Skin of body (tissue), 3 donors: ENCODE measurements at places on chromosomes 5 and 9. TPM values are rescaled to one million over a fixed set of nuclear protein-coding genes. Genes with fewer than 3 reads are reported as not detected.

The PRDM9 gene
- total RNA-seq, result not detected

The SAPCD2 gene
- total RNA-seq, result 5.8 TPM

The RNF180 gene
- total RNA-seq, result 4.6 TPM

The ARL14EPL gene
- total RNA-seq, result not detected

The C9orf50 gene
- not detected for total RNA-seq

The SLC46A2 gene
- 1.2 TPM for total RNA-seq

The PCDHA13 gene
- 0.79 TPM for total RNA-seq

The PIP5KL1 gene
- total RNA-seq, result 1.2 TPM

The TMED9 gene
- 68.4 TPM for total RNA-seq

The TGFBR1 gene
- 44.2 TPM for total RNA-seq

The STK10 gene
- total RNA-seq, result 14.5 TPM

The PCDHA7 gene
- total RNA-seq, result 0.30 TPM

The CEP72 gene
- total RNA-seq, result 4.4 TPM

The PLCXD3 gene
- total RNA-seq, result 0.10 TPM

GRCh38 chr5:89343666-89344065 is 460.7 kb upstream of the MEF2C start:
- no peak for DNase-seq

DNA sequence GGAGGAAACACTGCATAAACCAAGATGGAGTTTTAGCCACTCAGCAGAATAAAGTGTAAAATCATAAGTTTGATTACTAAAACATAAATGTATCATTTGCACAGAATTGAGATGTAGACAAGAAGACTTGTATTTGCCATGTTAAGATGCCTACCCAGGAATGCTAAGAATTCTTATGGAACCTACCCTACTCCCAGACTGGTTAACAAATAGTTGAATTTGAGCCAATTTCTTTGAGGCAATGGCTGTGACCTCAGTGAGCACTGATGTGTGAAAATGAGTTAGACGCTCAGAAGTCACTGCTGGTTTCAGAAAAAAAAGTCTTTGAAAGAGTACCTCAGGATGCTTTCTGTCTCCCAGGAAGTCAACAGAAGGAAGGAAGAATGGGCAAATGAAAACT is 95.6 kb downstream of the ESM1 start:
- no peak for DNase-seq

GRCh38 chr9:87515588-87516221 is 18.0 kb downstream of the DAPK1 start:
- DNase-seq, result no peak

DNA sequence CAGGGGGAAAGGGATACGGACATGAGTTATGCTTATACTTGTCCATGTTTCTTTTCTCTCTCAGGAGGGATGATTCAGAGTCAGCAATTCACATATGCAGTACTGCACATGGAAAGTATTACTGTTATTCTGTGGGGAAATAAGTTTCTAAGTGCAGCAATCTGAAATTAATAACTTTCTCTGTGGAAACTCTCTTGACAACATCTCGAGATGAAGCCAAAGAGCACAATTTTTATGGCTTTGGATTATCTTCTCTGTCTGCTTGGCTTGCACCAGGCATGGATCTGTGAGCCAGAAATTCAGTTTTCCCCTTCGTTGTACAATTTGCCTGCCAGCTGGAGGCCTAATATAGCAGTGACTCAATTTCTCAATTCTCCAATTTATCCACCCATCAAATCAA is 2.5 kb upstream of the NDFIP1 start:
- peak; percentile 98 for DNase-seq

DNA sequence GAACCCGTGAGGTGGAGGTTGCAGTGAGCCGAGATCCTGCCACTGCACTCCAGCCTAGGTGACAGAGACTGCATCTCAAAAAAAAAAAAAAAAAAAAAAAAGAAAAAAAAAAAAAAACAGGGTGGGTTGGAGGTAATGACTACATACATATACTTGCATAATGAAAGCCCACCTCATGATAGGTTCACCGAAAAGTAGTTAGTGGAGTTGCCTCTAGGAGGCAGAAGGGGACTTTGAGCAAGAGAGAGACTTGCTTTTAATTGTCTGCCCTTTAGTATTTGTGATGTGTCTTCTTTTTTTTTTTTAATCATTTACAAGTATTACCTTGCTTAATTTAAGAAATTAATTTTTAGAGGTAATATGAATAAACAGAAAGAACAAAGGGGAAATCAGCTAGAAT is 99.8 kb downstream of the PPARGC1B start:
- no peak for DNase-seq

- DNase-seq, result no peak
These were observed 1.8 kb downstream of the PLGRKT start for GRCh38 chr9:5435912-5436311.

DNA sequence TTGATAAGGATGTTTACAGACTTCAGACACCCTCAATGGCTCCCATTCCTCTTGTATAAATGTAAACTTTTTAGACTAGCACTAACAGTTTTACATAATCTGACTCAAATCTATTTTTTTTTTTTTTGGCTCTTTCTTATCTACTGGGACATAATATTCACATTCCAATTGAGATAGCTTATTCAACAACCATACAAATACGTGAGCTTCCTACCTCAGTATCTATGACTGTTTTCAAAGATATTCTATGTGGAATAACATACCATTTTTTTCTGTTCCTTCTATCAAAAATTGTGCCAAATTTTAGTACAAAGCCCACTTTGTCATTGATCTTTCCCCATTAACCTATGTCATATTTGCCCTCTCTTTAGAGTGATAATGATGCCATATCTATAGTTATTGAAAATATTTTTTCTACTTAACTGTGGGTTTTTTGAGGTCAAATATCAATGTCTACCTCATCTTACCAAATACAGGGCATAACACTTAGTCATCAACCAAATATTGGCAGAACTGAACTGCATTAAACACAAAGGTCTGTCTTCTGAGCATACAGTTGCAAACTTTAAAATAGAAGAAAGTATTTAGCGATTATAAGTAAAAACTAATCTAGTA is 482.6 kb downstream of the PTPRD start:
- DNase-seq, result no peak

GRCh38 chr9:100669968-100670367 is 92.1 kb downstream of the CAVIN4 start:
- DNase-seq, result no peak

- no peak for DNase-seq
These were observed at the start of gene KCNT1 for GRCh38 chr9:135701959-135702721. TSS of gene KCNT1 (plus strand) at chr9:135702185. CDS start at chr9:135702259, 74 bp downstream.

DNA sequence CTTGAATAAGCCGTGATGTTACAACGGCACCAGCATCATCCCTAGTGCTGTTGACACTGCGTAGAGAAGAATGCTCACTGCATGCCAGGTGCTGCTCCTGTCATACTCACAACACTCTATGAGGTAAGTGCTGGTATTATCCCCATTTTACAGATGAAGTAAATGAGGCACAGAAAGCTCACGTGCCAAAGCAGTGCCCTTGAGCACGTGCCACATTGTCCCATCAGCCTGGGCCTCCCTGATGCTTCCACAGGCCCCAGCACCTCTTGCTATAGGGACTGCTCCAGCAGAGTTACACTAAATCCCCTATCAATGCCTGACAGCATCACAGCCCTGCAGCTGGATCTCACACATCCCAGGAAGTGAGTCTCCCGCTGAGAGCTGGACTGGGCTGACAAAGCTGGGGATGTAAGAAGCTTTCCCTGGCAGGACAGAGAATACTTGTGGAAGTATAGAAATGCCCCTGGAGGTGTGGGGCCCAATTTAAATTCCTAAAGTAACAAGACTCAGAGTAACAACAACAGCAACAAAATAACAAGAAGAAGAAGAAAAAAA is 216.1 kb downstream of the FSTL4 start:
- no peak for DNase-seq

- DNase-seq, result no peak
These were observed 93.6 kb downstream of the MCTP1 start for GRCh38 chr5:95191330-95191729.

- DNase-seq, result no peak
These were observed 386.1 kb upstream of the KIF2A start for GRCh38 chr5:61919920-61920319.

- no peak for DNase-seq
These were observed 811.7 kb upstream of the WWC1 start for GRCh38 chr5:167479779-167480178.

GRCh38 chr5:26482810-26483375 is 555.5 kb downstream of the CDH9 start:
- DNase-seq, result no peak

- no peak for DNase-seq
These were observed 79.8 kb downstream of the LMX1B start for GRCh38 chr9:126693428-126693944.

GRCh38 chr9:114867327-114867726 is 61.5 kb upstream of the TNFSF15 start:
- DNase-seq, result no peak

DNA sequence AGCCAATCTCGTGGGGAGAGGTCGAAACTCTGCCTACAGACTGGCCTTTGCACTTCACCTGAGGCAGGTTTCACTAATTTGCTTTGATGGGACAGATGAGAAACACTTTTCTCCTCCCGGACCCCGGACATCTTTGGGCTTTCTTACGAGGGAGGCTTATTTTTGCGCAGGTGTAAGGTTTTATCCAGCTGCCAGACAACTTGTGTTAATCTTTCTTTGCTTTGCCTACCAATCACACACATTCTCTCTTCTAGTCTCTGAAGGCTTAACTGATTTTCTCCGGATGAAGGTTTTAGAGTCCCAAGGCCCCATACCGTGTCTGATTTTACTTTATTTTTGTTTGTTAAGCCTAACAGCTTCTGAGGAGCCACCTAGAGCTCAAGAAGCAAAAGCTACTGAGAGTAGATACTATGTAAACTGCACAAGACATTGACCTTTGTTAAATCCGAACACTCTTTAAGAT is 436 bp upstream of the EMB start:
- DNase-seq, result no peak

DNA sequence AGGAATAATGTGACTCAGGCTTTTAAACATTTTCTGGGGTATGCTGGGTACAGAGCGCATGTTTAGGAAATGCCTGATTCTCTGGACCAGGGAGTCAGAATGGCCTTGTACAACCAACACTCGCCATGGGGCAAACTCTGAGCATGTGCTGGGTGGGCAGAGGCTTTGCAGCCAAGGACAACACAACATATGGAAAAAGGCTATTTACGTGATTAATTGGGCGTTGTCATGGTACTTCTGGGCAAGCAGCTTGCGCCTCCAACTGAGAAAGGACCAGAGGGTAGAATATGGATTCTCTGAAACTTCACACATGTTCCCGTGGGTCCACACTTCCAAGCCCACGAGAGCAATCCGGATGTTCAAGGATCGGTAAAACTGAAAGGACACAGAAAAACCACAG is 49.1 kb downstream of the NIPAL4 start:
- DNase-seq, result no peak

GRCh38 chr5:98794414-98795080 is 21.1 kb downstream of the RGMB start:
- no peak for DNase-seq

DNA sequence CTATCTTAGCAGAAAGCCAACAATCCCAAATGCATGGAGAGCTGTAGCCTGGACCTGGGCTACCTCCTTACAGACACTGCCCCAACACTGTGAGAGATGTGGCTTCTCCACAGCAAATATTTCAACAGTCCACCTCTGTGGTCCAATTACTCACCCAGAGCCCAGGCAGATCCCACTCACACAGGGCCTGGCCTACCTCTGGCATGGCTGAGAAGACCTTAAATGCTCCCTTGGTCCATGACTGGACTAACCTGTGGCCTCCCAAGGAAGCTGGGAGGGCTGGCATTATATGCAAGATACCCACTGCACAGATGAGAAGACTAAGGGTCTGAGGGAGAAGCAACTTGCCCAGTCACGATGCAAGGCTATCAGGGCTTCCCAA is 22.8 kb upstream of the SLC25A51 start:
- DNase-seq, result no peak

DNA sequence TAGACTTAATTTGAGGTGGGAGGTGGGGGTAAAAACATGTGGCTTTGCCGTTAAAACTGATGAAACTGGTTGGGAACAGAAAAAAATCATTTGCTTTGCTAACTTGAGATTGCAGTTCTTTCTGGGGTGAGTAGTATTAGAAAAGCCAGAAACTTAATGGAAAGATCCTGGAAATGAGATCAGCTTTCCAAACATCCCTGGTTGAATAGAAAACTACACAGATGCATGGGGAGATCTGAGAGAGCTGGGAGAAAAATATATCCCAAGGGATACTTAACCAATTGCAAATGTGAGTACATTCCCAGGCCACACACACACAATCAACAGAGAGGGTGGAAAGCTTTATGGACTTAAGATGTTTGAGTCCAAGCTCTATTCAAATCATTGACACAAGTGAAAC is 222.3 kb downstream of the YTHDC2 start:
- DNase-seq, result peak; percentile 50

DNA sequence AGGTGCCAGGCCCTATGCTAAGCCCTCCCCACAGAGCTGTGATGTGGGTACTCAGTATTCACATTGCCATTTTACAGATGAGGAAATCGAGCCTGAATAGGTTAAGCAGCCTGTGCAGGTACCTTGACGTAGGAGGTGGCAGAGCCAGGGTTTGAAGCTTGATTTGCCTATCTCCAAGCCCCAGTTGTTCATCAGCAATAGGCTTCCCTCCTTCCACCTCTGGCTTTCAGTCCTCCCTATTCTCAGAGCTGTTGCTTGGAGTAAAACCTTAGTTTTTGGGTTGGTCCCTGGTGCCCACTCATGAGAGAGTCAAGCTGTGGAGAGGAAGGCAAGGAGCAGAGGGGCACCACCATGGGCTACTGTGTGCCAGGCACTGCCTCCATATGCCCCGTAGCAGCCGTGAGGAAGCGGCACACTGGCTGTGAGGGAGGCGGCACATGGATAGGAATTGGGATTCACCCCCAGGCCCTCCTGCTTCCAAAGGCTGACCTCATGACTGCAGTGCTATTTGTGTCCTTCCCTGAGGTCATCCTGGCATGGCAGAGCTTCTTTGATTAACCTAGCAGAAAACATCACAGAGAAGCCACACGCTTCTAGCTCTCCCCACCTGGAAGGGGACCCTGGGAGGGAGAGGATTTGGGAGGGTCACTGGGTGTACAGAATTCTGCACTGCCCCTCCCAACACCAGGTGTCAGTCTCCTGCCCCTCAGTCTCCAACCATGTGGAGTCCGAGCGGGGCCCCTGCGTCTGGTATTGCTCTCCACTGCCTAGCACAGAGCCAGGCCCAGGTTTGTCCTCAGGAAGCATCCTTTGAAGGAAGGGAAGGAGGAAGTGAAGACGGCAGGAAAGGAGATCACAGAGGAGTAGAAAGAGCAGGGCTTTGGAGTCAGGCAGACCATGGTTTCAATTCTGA is 109.8 kb downstream of the RGS3 start:
- DNase-seq, result no peak

GRCh38 chr9:97943308-97943855 is 5.4 kb upstream of the HEMGN start:
- no peak for DNase-seq

- no peak for DNase-seq
These were observed 24.0 kb downstream of the NR6A1 start for GRCh38 chr9:124747065-124747464.

GRCh38 chr9:91873637-91874051 is 76.4 kb downstream of the ROR2 start:
- peak; percentile 65 for DNase-seq

DNA sequence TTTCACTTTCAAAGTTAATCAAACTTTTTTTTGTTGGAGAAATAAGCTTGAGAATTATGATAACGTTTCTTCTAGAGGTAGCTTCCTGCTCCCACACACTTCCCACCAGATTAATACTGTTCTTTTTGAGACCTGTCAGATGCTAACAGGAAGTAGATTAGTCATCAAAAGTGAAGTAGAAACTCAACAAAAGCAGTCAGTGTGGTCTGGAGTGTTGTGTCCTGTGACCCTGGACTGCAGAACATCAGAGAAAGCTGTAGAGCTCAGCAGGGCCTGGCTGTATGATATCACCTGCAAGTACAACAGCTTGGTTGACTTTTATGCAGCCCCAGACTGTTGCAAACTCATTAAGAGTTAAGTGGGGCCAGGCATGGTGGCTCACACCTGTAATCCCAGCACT is 495.7 kb upstream of the CYLC2 start:
- no peak for DNase-seq
